ENCODE measurements at places on chromosomes 12 and 14.
A peak's percentile ranks its signal among the peaks of the same experiment; 100 is the strongest.

DNA sequence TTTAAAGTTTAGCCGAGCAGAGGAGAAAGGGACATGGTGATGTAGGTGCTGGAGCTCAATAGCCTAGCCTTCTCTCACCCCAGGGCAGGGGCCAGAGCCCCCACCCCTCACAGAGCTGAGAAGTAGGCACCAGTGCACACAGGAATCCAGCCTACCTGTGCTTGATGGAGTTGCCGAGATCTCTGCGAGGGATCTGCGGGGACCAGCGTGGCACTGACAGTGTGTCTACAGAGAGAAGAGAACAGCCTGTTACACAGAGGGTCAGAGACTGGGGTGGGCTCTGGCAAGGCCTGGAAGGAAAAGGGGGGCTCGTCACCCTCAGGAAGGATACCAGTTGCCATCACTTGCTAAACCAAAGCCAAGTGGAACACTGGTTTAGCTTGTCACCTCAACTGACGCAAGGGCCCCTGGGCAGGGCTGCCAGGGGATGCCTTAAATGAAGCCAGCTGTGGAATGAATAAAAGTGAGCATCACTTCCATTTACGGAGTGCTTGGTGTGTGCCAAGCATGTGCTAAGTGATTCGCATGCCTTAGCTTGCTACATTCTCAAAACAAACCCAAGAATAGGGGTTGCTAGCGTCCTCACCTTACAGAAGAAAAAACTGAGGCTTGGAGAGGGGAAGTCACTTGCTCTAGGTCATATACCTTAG, 220.8 kb upstream of the NOS1 start:
- peak; percentile 87 for DNase-seq

- no peak for DNase-seq
These were observed 98.6 kb upstream of the FAR2 start for GRCh38 chr12:29050503-29050902.

DNA sequence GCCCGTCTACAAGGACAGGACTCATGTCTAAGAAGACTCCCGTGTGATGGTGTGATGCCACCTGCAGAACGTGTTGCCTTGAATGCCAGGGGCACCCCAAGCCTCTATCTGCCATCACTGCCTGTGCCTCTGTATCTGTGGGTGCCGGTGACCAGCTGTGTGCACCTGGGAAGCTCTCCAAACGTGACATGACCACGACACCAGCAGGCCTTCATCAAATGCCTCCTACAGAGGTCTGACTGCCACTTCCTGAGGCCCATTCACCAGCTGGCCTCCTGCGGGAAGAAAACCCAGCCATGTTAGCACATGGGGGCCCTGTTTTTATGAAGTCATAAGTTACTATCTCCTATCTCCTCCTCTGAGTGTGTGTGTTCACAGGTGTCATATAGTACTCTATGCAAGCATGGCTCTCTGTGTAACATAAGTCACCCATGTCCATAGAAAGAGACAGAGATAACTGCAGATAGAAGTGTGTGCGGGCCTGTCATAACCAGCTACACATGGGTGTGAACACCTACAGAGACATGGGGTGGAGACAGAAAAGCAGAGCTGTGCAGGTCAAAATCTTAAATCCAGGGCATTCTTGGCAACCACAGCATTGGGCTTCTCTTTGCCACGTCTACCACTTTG, 18.3 kb upstream of the SERPINA4 start:
- DNase-seq = no peak

- DNase-seq = no peak
These were observed 48.8 kb downstream of the LRCOL1 start for GRCh38 chr12:132561427-132562156.

DNA sequence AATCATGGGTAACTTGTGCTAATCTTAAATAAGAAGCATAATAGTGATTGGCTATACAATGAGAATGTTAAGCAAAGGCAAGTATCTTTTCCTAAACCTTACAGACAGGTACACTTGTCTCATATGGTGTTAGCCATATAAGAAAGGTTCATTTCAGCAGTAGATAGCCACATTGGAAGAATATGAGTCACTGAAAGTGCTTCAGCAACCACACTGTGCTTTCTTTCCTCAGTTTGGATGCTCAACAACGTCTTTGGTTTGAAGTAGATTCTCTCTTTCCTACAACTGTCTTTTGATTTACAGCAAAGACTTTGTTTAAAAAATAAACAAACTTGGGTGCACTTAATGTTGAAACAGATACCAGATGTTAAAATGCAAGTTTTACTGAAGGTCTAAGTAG, 8.9 kb downstream of the DDHD1 start:
- no peak for DNase-seq

- no peak for DNase-seq
These were observed 12.5 kb upstream of the SRSF5 start for GRCh38 chr14:69754487-69754886.

DNA sequence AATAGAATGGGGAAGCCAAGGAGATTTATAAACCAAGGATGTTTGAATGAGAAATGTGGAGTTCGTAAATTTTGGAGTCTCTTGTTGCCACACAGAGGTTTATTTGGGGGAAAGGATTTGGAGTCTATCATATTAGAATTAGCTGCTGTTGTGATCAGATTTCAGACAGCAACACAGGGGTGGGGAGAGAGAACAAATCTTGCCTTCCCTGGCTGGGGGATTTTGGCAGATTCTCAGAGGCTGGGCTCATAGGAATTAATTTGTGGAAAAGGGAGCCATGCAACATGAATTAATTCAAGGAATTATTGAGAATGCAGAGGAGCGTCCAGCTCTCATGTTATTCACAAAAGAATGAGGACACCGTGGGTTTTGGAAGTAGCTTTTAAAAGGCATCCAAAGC, 73.9 kb upstream of the PRMT8 start:
- DNase-seq = no peak

DNA sequence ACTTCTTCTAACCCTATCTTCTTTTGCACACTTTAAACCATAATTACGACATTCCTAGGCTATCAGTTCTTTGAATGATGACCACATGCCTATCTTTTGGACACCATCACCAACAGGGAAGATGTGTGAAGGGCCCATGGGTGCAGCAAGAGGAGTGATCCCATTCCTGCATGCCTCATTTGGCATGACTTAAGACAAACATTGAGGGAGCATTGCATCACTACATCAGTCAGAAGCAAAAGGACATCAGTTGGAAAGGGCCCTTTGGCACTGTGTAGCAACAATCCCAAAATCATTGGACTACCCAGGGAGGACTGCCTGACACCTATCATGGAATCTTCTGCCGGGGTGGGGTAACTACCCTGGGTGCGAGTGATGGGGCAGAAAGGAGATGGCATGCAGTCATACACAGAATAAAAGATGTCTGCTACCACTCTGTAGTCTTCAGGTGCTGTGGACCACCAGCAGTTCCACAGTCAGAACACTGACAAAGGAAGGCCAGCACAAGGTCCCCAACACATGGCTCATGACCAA, 10.7 kb upstream of the TMBIM6 start:
- peak; percentile 32 for DNase-seq

DNA sequence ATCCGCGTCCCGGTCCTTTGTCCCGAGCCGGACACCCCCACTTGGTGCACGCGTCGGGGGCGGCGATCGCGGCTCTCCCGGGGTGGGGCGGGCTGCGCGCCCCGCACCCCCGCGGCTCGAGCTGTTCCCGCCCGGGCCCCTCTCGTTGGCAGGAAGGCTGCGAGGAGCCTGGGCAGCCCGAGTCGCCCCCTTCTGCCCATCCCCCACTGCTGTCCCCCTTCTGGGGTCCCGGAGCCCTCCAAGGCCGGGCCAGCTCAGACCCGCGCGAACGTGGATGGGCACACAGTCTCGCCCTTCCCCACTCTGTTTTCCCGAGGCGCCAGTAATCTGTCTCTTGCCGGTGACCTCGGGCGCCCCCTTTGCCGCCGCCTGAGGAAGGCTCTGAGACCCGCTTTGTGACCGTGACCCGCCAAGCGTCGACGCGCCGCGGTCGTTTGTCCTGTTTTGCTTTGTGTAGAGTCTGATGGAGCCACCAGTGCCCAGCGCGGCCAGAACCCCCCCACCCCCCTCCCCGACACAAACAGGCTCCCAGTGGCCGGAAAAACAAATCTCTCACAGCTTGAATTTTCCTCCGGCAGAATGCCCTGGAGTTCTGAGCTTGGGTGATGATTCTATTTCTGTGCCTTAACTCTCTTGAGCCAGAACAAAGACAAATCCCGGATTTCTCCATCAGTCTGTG, 610 bp downstream of the C14orf132 start:
- peak; percentile 28 for DNase-seq

- no peak for DNase-seq
These were observed 9.2 kb upstream of the APOLD1 start for GRCh38 chr12:12776261-12776660.

DNA sequence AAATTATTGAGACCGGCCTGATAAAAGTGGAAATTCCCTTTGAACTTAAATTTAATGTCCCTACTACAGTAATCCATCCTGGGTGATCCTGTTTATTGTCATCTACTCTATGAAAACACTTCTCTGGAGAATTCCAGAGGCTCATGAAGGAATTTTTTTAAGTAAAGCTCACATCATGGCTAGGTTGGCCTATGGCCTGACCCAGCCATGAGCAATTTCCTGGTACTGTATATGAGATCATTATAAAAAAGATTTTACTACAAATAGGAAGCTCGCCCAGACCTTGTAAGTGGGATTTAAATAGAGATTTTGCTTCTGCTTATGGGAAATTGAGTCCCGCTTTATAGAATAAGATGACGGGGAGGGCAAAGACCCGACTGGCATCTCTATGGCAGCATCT, 215.5 kb downstream of the DPF3 start:
- DNase-seq = peak; percentile 58

DNA sequence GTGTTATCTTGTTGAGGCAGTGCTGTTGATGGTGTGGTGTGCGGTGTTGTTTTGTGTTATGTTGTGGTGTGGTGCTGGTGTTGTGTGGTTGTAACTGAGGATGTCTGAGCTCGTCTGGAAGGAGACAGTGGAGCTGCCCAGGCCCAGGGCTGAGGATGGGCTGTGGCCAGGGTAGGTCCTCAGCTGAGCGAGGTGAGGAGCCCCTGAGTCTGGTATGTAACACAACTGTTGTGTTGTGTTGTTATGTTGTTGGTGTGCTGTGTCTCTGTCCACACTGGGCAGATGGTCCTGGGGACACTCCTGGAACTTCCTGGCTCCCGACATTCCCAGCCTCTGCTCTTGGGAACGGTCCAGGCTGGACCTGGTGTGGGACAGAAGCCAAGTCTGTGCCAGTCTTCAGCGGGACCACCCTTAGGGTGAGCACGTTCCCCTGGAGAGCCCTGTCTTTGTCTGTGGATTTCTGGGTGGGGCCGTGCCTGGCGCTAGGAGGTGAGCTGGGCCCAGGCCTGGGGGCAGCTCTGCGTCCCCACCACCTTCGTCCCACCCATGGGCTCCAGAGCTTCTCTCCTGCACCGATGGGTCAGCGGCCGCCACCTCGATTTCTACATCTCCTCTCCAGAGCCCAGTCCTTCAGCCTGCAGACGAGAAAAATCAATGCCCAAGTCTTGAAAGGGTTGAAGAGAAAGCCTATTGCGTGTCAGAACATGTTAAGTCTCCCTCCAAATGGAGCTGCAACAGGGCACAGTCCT, 27.4 kb upstream of the SFSWAP start:
- no peak for DNase-seq

- no peak for DNase-seq
These were observed 3.1 kb upstream of the IGF1 start for GRCh38 chr12:102483466-102483865.

DNA sequence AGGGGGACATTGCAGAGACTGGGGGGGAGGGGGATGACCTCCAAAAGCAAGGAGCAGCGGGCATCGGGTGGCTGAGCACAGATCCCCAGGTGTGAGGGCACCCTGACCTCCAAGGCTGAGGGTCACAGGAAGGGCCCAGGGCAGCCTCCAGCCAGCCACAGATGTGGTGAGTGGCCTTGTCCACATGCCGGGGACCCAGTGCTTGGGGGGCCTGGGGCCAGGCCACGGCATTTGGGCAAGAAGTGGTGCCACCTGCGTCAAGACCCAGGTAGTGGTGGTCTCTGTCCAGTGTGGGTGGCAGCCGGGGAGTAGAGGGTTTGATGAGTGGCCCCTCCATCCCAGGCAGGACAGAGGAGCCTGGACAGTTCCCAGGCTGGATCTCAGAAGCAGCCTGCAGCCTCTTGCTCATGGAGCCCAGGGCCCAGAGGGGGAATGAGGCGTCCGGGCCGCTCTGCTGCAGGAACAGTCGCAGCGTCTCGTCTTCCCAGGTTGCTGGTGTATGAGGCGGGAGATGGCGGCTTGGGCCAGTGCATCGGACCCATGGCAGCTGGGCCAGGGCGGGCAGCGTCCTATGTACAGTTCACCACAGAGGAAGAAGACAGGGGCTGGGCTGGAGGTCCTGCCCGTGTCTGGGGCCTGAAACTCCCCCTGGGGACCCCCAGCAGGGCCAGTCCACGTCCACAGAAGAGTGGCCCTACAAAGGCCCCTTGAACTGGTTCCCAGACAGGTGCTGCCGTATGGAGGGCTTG, 33.5 kb downstream of the CCNK start:
- DNase-seq = no peak

DNA sequence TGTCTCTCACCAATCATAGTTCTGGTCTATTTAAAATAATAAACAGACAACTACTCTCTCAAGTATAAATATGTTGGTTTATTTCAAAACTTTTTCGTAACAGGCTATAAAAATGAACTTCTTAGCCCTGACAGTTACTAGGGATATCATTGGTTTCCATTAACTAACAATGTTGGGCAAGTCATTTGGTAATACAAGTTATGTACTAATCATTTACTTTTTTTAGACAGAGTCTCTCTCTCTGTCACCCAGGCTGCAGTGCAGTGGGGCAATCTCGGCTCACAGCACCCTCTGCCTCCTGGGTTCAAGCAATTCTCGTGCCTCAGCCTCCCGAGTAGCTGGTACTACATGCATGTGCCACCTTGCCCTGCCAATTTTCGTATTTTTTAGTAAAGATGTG, 14.6 kb upstream of the KANSL2 start:
- no peak for DNase-seq

DNA sequence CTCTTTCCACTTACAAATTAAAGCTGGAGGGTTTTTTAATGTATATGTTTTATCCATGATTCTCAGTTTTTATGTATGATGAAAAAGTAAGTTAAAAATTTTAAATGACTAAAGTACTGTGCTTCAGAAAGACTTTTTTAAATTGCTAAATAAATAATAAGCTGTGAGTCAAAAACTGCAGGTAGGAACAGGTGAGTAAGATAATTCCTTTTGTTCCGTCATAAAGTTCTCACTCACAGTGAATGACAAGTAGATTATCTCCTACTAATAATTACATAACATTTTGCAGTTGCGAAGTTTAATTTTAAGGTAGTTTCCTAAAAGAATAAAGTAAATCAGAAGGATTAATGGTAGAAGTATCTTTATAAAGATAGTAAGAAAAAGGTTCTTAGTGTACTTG, 78.0 kb downstream of the PRKCH start:
- DNase-seq = no peak

DNA sequence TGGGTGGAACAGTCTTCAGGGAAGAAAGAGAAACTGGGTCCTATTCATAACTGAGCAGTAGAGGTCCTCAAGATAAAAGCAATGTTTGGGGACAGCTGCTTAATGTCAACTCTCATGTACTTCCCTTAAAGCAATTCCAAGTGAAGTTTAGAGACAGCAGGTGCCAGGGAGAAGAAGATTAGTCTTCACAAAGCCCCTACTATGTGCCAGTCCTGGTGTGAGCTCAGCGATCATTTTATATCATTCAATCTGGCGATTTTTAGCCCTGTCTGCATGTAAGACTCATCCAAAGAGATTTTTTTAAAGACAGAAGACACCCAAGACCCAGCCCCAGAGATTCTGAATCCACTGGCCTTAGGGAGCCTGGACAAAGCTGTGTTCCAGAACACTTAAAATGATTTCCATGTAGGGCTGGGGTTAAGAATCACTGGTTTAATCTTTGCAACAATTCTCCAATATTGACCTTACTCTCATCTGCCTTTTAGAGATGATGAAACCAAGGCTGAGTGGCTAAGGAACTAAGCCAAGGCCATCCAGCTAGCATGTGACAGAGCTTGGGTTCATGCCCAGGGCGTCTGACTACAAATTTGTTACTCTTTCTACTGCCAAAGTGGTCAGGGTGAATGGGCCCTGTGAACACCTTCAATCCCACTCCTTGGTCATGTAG, 404.5 kb upstream of the TBX3 start:
- peak; percentile 25 for DNase-seq

Measured in AG10803 (cell line).